D721Med (cell line): ENCODE measurements at places on chromosomes 16 and 17.

DNA sequence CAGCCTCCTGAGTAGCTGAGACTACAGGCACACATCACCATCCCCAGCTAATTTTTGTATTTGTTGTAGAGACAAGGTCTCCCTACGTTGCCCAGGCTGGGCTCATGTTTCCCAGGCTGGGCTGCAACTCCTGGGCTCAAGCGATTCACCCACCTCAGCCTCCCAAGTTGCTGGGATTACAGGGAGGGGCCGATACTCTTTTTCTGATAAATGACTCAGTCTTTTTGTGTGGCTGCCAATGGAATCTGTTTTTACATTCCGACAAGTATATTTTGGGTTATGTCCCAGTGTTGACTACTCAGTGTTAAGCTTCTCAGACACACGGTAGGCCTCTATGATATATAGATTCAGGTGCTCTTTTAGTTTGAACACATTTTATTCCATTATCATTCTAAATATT, 58.1 kb downstream of the SLFN11 start:
- DNase-seq = no peak

- no peak for DNase-seq
Measured at GRCh38 chr17:38728290-38728831, 1.8 kb upstream of the CISD3 start.

GRCh38 chr17:76451506-76451905, 1.4 kb downstream of the UBE2O start:
- DNase-seq = no peak

DNA sequence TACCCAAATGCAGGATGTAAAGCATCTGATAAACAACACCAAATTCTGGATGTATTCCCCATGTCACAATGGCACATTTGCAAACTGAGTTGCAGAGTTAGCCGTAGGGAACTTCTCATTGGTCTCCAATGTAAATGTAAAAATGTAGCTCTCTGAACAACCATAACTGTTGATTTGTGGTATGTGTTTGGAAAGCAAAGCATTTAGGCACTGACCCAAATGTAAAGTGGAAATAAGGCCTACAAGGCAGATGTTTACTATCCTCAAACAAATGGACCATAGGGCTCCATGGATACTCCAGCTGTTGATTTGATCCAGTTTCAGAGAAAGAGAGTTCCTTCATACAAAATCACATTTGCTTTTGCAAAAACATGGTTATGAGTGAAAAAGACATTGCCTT, 223.0 kb upstream of the ELAC2 start:
- DNase-seq = no peak

DNA sequence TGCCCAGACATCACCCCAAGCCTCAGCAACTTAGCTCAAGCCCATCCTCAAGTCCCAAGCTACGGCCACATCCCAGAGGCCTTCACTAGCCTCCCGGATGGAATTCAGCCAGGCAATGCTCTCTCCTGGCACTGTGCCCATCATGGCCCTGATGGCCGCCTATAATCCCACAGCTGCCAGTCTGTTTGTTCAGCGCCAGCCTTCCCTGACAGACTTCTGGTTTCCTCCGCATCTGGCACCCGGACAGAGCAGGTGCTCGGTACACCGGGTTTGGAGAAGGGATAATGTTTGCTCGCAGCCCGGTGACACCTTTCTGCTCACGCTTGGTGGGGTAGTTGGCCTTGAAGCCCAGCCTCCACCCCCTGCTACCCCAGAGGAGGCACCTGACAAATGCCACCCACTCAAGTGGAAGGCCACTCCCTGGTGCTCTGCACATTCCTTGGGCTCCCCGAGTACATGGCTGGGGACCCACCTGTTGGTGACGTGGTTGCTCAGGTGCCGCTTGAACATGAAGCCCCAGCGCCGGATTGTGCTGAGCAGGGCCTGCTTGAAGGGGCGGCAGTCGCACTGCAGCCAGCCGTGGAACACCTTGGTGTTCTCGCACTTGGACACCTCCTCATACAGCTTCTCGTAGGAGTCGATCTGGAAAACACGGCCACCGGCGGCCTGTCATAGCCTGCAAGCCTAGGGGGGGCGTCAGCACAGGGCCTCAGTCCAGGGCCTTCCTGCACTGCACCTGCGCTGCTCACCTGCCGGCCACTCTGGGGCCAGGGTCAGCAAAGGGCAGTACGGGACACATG, 47.1 kb downstream of the DNAH17 start:
- DNase-seq = no peak

DNA sequence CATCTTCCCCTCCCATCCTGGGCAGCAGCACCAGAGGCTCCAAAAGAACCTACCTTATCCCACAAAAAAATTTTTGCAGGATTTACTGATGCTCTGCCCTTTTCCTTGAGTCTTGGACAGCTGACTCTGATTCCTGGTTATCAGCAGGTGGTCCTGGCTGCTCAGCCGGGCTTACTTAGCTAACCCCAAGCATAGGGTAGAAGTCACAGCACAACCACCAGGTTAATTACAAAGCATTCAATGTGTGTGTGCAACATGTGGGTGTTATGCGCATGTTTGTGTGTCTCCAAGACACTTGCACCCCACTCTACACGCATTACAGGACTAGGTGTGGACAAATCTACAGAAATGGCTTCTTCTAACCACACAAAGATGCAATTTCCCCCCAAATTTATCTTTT, 36.3 kb downstream of the PECAM1 start:
- DNase-seq = no peak

DNA sequence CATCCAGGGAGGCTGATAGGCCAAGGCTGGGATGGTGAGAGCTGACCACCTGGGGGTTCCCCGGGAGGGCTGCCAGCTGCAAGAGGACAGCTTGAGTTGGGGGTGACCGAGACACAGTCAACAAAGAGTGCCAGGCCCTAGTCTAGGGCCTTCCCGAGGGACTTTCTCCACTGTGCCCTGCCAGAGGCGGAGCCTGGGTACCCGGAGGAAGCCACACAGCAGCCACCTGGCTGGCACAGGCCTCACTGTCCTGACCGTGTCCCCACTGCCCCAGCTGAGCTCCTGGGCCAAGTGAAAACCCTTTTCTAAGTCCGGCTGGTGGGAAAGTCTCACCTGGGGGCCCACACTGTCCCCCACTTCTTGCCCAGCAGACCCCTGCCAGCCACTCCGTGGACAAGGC, 71.9 kb upstream of the GSE1 start:
- no peak for DNase-seq

DNA sequence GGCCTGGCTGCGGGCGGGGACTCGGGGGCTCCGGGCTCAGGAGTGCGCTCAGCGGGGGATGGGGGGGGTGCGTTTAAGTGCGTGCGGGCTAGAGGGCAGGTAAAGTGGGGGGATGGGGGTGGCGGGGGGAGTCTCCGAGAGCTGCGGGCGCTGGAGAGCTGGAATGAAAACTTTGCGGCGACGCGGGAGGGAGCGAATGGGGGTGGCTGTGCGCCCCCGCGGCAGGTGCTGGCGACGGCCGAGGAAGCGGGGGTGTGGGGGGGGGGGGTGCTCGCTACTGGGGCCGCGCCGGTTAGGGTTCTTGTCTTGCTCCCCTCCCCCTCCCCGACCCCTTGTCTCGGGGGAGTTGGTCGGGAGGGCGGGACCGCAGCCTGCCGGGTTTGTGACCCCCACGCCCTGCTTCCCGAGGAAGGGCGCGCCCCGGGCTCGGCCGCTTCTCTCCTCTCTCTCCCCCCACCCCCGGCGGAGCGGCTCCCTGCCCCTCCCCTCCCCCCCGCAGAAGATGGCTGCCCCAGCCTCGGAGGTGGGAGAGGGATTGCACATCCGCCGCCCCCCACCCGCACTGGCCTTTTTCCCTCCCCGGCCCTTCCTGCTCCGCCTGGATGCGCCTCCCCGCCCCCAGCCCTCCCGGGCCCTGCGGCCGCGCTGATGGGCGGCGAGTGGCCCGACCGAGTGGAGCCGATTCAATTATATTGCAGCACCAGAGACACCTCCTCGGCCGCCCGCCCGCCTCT, 649 bp downstream of the GSE1 start:
- DNase-seq = no peak

DNA sequence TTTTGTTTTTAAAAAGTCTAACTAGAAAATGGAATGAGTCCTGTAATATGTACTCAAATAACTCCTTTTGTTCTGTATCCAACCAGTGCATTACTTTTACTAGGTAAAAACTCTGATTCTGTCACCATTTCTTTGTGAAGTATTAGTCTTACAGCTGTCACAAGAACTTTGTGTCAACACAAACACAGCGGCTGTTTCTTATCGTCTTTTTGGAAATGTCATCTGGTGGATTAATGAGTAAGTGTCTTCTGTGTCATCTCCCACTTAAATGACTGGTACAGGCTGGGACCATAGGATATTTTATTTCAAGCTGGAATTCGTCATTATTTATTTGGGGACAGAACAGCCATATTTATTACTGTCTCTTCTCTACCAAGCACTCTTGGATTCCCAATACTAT, 19.1 kb upstream of the ALDH3A2 start:
- no peak for DNase-seq

GRCh38 chr16:67661886-67662652, 1.3 kb downstream of the PARD6A start:
- DNase-seq = no peak
